ENCODE measurements at places on chromosomes 3 and 15. TPM values are rescaled to one million over a fixed set of nuclear protein-coding genes. Genes with fewer than 3 reads are reported as not detected.

DNA sequence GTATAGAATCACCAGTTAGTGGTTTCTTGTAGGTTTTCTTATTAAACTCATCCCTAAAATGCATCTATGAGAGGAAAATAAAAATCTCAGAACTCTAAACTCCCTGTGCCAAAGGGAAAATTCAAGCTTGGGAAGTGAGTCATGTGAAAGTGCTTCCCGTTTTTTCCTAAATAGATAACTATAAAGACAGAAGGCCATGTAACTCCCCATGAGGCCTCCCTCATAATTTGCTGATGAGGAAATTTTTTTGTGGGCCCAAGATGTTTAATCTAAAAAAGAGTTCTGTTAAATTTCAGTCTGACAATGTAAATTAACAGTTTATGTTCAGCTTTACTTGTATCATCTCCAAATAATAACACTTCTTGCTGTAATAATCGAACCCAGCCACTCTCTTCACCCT, 1273.9 kb downstream of the OTOL1 start:
- H3K4me1 ChIP-seq: no peaks in the 10 kb centered on the region
- H3K27ac ChIP-seq: no peak overlapping the region
- H3K4me3 ChIP-seq: no peak overlapping the region
- DNase-seq: peak; percentile 18
- H3K36me3 ChIP-seq: no peaks in the 10 kb centered on the region

GRCh38 chr3:170809007-170809974, 60.7 kb downstream of the RPL22L1 start:
- no peaks in the 10 kb centered on the region for H3K4me1 ChIP-seq
- no peak overlapping the region for H3K27ac ChIP-seq
- H3K4me3 ChIP-seq: no peak overlapping the region

DNA sequence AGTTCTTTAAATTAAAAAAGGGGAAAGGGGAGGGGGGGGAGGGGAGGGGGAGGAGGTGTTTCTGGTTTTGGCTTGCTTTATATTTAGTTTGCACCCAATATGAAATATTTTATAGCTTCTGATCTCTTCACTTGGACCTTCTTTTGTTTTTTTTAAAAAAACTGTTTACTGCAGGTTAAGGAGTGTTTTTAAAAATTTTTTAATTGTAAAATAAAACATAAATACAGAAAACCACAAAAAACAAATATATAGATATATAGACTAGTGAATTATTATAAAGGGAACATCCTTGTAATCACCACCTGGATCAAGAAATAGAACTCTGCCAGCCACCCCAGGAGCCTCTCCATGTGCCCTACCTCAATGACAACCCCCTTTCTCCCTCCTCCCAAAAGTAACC, 861 bp upstream of the MYLK start:
- H3K27ac ChIP-seq: no peak overlapping the region
- H3K27me3 ChIP-seq: peaks cover 29% of the 10 kb centered on the region
- H3K36me3 ChIP-seq: no peaks in the 10 kb centered on the region
- DNase-seq: no peak

GRCh38 chr3:138347960-138348753, at the start of gene MRAS:
TSS of gene MRAS (plus strand) at chr3:138348579. CDS start at chr3:138372884, 24,305 bp downstream.
- no peak within 1 kb of the TSS for H3K27ac ChIP-seq
- H3K4me3 ChIP-seq: peak within 1 kb of the TSS; percentile 55
- peak; percentile 48 for DNase-seq
- no peaks in the 10 kb centered on the region for H3K36me3 ChIP-seq
- H3K4me1 ChIP-seq: no peaks in the 10 kb centered on the region
- peaks cover 13% of the 10 kb centered on the region for H3K27me3 ChIP-seq

DNA sequence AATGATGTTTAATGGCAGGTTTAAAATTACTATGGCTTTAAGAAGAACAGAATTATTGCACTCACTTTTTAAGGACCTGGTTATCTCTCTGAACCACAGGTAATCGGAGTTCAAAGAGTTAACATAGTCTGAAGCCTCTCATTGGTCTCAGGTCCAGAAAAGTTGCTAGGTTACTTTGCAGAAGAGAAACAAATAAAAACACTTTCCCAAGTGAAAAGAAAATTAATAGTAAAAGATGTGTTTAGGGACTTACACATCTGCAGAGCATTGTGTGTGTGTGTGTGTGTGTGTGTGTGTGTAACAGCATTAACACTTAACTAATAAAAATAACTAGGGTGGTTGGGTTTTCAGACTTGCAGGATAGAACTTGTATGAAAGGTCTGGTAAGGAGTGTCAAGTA, 1.0 kb downstream of the MASP1 start:
- no peak overlapping the region for H3K27ac ChIP-seq
- H3K4me1 ChIP-seq: peaks cover 8% of the 10 kb centered on the region
- no peaks in the 10 kb centered on the region for H3K27me3 ChIP-seq
- DNase-seq: no peak

- no peak overlapping the region for H3K27ac ChIP-seq
- no peak for DNase-seq
- H3K4me1 ChIP-seq: peaks cover 18% of the 10 kb centered on the region
Observed at GRCh38 chr15:35678774-35679173, 132.8 kb upstream of the DPH6 start.

GRCh38 chr3:23811919-23812318, 6.2 kb downstream of the UBE2E1 start:
- DNase-seq: no peak
- peaks cover 27% of the 10 kb centered on the region for H3K4me1 ChIP-seq
- no peaks in the 10 kb centered on the region for H3K27me3 ChIP-seq
- peaks cover 25% of the 10 kb centered on the region for H3K36me3 ChIP-seq

DNA sequence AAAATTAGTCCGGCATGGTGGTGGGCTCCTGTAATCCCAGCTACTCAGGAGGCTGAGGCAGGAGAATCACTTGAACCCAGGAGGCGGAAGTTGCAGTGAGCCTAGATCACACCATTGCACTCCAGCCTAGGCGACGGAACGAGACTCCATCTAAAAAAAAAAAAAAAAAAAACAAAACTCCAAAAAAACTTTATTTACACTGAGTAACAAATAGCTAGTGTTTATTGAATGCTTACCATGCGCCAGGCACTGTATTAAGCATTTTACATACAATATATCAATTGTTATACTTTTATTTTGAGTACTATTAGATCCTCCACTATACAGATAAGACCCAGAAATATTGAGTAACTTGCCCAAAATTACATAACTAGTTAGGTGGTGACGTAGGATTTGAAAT, 17.4 kb upstream of the ARIH1 start:
- no peaks in the 10 kb centered on the region for H3K4me1 ChIP-seq
- no peak for DNase-seq
- H3K4me3 ChIP-seq: no peak overlapping the region

Gene CHSY1
- total RNA-seq: 48.3 TPM

Gene SATB1
- total RNA-seq: 5.9 TPM

Gene P2RY13
- total RNA-seq: not detected

Gene ZBBX
- not detected for total RNA-seq

Gene FETUB
- not detected for total RNA-seq

Data from A673 (cell line).